ENCODE measurements at places on chromosomes 3 and 15.

- no peak for DNase-seq
These were observed 239.4 kb upstream of the THRB start for GRCh38 chr3:24734019-24734418.

- no peak for DNase-seq
These were observed 87.0 kb upstream of the MYO5C start for GRCh38 chr15:52382647-52383046.

GRCh38 chr3:155859859-155860258 is 5.6 kb upstream of the SLC33A1 start:
- DNase-seq, result peak; percentile 31

DNA sequence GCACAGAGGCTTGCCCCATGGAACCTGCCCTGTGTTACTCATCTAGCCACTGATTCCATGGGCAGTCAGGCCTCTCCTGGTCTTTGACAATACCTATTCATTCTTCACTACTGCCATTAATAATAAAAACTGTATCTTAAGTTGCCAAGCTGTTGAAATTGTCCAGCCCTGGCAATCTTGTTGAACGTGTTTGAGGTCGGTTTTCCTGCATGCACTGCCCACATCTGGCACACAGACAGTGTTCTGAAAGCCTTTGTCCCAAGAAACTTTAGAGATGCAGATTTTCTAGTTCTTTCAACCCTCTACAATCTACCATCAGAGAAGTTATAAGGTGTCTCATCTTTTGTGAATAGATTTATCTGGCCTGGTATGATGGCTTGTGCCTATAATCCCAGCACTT is 567.2 kb upstream of the NECTIN3 start:
- DNase-seq, result no peak

DNA sequence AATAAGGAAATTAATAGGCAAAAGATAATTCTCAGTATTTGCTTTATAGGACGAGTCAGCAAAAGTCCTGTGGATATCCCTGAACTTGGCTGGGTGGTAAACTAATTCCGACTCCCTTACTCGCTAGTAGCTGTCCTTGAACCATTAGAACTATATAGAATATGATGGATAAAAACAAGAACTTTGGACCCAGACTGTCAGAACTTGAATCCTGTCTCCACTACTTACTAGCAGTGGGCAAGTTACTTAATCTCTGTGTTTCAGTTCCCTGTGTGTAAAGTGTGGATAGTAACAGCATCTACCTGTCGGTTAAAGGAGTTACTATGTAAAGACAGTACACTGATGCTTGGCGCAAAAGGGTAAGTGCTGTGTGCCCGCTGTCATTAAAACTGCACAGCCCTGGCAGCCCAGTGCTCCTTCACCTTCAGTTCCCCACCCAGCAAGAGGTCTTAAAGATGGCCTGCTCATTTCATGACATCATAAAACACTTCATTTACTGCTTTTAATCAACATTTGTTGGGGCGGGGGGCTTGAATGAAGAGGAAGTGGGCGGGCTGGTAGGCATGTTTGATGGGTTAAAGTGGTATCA is 7.3 kb downstream of the TPM1 start:
- DNase-seq, result peak; percentile 34

DNA sequence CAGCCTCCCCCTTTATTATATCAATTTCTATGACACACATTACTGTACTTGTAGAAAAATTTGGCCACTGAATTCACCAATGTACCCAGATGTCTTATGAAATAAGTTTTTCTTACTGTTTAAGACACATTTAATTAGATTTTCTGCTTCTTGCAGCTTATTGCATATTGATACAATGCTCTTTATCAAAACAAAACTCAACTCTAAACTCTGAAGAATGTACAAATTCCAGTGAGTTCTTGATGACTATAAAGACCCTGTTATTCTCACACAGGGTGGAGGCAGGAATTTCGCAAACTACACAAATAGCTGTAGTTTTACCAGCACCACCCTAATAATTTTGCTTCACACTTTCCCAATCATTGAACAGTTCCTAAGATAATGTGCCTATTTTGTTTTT is 22.0 kb downstream of the CMTM6 start:
- DNase-seq, result no peak

GRCh38 chr3:144424606-144425005 is 453.0 kb downstream of the DIPK2A start:
- DNase-seq, result no peak

- peak; percentile 2 for DNase-seq
These were observed 299.1 kb upstream of the TRIM42 start for GRCh38 chr3:140378571-140379340.

DNA sequence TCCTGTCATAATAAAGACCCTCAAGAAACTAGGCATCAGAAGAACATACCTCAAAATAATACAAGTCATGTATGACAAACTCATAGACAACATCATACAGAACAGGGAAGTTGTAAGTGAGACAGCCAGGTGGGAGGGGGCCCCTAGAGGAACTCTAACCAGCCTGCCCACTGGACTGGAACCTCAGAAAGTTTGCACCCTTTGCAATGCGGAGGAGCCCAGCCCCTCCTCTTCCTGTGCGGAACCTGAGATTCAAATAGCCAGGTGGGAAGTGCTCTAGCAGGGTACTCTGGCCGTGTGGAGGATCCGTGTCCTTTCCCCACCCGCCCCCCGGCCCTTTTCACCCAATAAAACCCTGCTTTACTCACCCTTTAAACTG is 387.0 kb upstream of the CBLB start:
- no peak for DNase-seq

DNA sequence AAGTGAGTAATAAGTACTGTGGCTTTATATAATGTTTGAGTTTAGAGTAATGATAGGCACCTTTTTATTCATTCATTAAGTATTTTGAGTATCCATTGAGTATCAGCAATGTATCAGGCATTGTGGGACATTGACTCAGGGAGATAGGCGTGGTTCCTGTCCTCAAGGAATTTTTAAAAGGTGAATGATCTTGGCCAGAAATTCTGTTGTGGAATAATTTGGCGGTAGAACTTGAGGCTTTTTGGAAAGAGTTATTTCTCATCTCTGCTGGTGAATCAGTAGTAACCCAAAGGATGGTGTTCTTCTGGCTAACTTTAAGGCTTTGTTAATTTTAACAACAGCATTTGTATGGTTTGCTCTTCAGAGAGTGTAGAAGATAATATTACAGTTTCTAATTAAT is 2.0 kb downstream of the RAB7A start:
- DNase-seq, result peak; percentile 29

- peak; percentile 51 for DNase-seq
These were observed 360.2 kb downstream of the ZNF385D start for GRCh38 chr3:21390856-21391255.

- no peak for DNase-seq
These were observed 102.0 kb upstream of the GADL1 start for GRCh38 chr3:30996467-30996866.

DNA sequence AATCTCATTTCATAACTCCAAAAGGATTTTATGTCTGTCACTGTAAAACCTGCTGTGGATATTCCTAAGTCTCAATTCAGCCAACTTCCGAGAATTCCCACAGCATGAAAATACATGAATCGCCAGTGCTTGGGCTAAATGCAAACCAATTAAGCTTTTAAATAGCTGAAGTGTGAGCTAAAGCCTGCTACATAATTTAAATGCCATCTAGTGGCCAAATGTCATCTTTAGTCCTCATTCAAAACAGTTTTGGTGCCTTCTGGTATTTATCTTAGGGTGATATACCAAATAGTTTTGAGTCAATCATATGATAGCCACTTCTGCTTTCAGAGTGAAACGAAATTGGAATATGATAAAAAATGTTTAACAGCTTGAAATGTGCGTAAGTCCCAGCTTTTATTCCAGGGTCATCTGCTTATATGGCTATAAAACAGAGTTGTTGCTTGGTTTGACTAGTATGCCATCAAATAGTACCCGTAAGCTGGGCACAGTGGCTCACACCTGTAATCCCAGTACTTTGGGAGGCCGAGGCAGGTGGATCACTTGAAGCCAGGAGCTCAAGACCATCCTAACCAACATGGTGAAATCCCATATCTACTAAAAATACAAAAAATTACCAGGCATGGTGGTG is 41.8 kb upstream of the CCNL1 start:
- peak; percentile 50 for DNase-seq

- DNase-seq, result peak; percentile 85
These were observed at the start of the genes MRPL46 and MRPS11 for GRCh38 chr15:88467073-88467934. TSS of gene MRPL46 (minus strand) at chr15:88467388. CDS start at chr15:88467377, 11 bp downstream. TSS of gene MRPS11 (plus strand) at chr15:88467708. CDS start at chr15:88467718, 10 bp downstream.

GRCh38 chr3:95154766-95155165 is 1091.9 kb downstream of the NSUN3 start:
- peak; percentile 35 for DNase-seq

GRCh38 chr3:187878772-187879518 is 133.7 kb upstream of the BCL6 start:
- DNase-seq, result peak; percentile 72
